Right cardiac atrium (tissue), 5 donors: ENCODE measurements at places on chromosomes 1 and 21.
A peak's percentile ranks its signal among the peaks of the same experiment; 100 is the strongest.

GRCh38 chr1:43563876-43564539 lies 33.3 kb downstream of the PTPRF start:
- DNase-seq, result peak; percentile 78

GRCh38 chr1:209890641-209891330 lies 47.2 kb upstream of the SYT14 start:
- no peak for DNase-seq

GRCh38 chr1:42924851-42925760 lies 33.6 kb downstream of the SLC2A1 start:
- no peak for DNase-seq

DNA sequence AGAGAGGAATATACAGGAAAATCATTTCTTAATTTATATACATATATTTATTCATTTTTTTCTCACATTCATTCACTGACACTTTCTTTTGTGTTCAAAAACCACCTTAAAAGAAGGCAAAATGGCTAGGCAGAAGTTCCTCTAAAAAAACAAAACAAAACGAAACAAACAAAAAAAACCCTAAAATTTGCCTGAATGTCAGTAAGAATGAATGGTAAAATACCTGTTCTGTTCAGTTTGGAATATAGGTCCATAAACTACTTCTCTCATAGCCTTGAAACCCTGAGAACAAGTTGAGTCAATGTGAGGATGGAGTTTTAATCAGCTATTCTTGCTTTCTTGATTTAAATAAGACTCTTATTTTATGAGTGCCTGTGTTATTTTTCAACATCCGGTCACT lies 14.7 kb upstream of the ALG6 start:
- no peak for DNase-seq

GRCh38 chr1:16026723-16027484 lies 5.1 kb downstream of the CLCNKA start:
- peak; percentile 70 for DNase-seq

- DNase-seq, result peak; percentile 64
Observed at GRCh38 chr1:175887981-175888428, 144.6 kb upstream of the TNR start.

- DNase-seq, result no peak
Observed at GRCh38 chr21:25539606-25540005, 67.7 kb downstream of the MRPL39 start.

DNA sequence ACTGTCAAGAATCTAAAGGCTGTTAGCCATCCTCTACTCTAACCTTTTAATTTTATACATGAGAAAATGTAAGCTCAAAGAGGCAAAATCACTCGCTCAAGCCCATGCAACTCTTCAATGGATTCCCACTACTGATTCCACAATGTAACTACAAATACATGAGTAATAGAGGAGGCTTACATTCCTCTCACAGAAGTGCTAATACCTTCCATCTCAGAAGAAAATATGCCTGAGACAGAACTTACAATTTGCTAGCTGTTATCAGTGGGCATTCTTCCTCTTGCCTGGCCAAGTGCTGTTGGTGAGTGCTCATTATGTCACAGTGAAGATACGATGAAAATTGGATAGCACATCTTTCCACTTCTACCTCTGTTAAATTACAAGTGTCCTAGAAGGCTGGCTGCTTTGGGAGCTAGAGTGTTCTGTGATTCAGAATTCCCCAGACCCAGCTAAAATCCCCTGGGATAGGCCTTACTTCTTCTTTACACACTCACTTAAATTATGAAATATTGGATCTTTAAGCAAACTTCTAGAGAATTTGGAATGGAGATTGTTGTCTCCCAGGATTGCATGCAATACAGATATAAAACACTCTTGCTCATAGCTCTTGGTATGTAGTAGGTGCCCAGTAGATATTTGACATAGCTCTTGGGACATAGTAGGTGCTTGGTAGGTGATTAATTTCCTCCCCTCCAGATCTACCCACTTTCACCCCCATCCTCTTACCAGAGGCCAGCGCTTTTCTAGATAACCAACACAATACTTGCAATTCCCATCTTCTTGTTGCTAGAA lies 24.1 kb downstream of the BCL9 start:
- no peak for DNase-seq

DNA sequence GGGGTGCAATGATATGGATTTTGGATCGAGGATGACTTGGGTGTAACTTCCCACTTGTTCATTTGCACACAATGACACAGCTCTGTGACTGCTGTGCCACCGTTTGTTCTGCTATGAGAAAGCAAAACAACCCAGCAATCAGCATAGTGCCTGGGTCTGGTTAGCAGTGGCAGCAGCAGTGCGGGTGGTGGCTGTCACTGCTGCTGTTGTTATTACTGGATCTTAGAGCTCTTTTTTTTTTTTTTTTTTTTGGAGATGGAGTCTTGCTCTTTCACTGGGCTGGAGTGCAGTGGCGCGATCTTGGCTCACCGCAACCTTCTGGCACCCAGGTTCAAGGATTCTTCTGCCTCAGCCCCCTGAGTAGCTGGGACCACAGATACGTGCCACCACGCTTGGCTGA lies 56.9 kb downstream of the TBCE start:
- DNase-seq, result no peak

DNA sequence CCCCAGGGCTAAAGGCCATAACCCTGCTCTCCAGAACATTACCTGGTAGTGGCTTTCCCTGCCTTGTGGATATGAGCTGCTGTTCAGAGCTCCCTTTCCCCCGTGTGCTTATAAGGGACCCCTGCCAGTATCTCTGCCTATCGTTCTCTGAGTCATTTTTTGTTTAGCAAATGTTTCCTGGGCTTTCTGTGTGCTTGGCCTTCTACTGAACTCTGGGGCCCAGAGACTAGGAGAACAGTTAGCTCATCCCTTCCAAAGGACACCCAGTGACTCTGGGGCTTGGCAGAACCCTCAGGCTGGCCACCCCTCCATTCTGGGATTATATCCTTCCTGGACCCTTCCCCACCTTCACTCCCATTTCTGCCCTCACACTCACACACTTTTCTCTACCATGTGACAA lies 80.8 kb upstream of the POU3F1 start:
- no peak for DNase-seq

DNA sequence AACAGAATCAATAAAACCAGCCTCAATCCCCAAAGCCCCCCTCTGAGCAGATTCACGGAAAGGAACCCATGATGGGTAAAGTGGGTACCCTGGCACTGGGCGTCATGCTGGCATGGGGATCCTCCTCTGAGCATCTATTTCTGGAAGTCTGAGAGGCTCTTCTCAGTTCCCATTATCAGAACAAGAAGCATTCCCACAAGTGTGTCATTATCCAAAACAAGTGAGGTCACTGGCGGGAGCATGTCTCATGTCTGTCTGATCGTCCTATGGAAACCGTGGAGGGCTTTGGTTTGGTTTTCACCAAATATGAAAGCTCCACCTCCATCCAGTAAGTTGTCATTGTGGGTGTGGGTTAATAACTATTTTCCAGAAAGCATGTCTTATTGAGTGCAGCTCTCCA lies 70.7 kb downstream of the PGM1 start:
- no peak for DNase-seq

GRCh38 chr1:206469933-206470691 lies at the start of gene IKBKE:
Gene IKBKE (plus strand): TSS chr1:206470476. CDS start chr1:206473228, 2,752 bp downstream.
- peak; percentile 75 for DNase-seq

DNA sequence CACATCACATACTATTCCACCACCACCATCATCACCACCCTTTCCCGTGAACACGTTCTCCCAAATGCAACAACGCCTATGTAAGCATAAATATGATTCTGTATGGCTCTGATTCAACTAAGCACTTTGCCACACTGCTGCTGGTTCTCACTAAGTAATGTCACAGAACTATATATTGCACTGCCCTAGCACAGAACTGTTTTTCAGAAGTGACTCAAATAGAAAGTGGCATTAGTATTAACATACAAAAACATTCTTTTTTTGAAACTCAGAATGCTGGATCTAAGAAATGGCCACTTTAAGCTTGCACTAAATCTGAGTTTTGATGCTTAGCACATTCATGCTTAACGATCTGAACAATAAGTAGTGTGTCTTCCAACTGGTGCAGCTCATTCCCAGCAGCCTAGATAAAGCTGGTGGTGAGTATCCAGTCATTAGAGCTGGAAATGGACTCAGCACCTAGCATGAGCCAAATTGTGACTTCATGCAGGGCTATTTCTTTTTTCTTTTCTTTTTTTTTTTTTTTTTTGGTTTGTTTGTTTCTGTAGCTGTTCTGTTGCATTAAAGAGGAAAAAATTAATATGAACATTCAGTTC lies 46.2 kb upstream of the ZC3H11B start:
- DNase-seq, result no peak

- no peak for DNase-seq
Observed at GRCh38 chr1:79472067-79472656, 465.6 kb upstream of the ADGRL4 start.

DNA sequence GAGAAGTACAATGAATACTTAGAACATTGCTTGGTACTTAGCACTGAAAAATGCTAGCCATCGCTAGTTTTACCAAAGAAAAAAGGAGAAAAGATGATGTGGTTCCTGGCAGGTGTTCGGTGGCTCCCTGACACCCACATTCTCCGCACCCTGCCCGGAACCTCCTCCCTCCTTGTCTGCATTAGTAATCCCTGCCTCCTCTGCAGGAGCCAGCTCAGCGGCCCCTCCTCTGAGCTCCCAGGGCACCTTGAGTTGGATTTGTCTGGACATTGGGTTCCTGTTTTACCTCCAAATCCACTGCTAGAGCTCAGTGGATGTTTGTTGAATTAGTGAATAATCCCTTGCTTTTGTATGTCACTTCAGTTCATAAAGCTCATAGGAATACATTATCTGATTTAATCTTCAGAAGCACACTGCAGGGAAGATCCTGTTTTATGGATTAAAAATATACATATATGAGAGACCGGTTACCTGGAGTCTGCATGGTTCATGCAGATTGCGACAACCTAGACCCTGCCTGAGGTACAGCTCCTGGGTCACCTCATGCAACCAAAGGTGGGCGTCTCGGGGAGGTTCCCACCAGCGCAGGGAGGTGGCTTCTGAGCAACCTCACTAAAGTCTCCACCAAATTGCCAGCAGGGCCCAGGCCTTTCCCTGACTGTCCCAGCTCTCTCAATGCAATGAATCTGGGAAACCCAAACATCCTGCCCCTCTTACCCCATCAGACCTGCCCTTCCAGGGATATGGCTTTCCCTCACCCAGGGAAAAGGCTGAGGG lies 24.2 kb downstream of the PCAT6 start:
- no peak for DNase-seq

GRCh38 chr1:15616373-15617172 lies 685 bp upstream of the DDI2 start:
- DNase-seq, result peak; percentile 69

- DNase-seq, result no peak
Observed at GRCh38 chr1:112714313-112715263, 544 bp downstream of the PPM1J start.

GRCh38 chr1:31762726-31763670 lies 1.1 kb downstream of the ADGRB2 start:
- peak; percentile 64 for DNase-seq

- DNase-seq, result no peak
Observed at GRCh38 chr1:82600314-82600713, 799.6 kb downstream of the ADGRL2 start.

DNA sequence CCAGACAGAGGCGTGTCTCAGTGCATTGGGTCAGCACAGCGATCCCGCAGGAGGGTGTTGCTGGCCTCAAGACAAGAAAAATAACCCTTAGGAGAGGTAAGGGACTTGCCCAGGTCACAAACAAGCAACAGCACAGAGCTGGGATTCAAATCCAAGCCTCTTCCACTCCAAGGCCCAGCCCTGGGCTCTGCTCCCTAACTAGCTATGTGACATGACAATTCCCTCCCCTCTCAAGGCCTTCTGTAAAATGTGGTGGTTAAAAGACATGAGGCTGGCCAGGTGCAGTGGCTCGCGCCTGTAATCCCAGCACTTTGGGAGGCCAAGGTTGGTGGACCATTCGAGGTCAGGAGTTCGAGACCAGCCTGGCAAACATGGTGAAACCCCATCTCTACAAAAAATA lies 28.1 kb upstream of the LAPTM5 start:
- no peak for DNase-seq

DNA sequence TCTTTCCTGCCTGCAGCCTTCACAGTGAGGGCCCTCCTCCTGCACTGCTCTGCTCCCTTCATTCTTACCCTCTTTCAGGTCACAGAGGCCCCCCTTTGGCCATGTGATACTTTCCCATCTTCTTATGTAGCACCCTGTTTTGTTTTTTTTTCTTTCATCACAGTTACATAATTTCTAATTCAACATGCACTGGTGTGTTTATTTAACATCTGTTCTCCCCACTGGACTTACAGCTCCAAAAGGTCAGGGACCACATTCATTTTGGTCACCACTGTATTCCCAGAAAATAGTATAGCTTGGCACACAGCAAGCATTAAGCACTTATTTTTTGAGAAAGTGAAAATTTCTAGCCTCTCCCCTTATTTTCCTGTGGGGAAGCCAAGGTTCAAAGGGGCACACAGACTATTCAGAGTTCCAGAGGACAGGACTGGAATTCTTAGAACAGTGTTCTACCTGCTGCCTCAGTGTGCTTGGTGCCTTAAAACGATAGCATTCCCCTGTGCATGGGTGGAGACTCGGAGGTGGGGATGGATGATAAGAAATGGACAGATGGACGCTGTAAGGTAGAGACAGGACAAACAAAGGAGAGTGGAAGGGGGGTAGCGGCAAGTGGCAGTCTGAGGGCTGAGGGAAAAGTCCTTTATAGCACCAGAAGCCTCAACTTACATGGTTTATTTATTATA lies 5.3 kb downstream of the DENND2D start:
- no peak for DNase-seq

DNA sequence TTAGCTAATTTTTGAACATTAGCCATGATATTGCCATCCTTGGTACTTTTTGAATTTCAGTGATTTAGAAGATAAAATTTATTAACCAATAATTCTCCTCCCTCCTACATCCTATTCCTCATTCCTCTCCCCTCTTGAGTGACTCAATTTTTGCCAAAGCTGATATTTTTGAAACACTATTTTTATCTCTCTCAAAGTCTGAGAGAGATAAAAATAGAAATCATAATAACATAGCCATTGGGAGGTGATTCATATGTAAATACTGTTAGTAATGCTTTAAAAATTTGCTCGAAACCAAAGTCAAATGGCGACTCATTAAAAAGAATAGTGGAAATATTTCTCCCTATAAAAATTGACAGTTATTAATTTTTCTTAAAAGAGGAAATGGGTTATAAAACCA lies 97.4 kb downstream of the PATJ start:
- DNase-seq, result no peak
